ENCODE measurements at places on chromosomes 2 and 18.

DNA sequence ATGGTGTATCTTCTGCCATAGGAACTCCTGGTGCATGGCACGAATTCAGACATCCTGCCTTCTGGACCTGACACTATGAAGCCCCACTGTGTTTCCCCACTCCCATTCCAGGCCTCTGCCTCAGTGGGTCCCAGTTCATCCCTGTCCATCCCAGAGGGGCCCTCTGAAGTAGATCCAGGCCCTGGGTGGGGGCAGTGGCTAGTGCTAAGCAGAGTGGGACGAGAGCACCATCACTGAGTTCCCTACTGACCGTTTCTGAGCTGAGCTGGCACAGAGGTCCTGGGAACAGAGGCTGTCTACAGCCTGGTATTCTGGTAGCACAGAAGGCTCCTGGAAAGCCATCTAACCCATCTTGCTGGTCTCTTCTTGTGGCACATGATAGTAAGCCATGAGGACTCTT, 54.0 kb downstream of the ATOH8 start:
- no peak for DNase-seq

DNA sequence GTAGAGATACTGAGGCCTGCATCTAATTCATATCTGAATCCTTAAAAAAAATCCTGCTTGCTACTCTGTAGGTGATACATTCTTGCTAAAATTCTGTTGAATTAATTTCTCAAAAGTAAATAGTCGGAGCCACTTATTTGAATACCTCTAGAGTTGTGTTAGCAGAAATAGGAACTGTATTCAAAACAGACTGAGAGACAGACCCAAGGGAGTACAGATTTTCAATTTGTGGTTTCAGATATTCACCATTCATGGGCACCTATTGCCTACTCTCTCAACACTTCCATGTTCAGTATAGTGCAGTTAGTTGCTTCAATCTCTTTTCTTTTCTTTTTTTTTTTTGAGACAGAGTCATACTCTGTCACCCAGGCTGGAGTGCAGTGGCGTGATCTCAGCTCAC, 46.6 kb upstream of the CTLA4 start:
- no peak for DNase-seq

- DNase-seq, result no peak
These were observed 172.8 kb downstream of the GLI2 start for GRCh38 chr2:120908314-120908975.

- DNase-seq, result no peak
These were observed 202.4 kb downstream of the PIK3C3 start for GRCh38 chr18:42157420-42157819.

DNA sequence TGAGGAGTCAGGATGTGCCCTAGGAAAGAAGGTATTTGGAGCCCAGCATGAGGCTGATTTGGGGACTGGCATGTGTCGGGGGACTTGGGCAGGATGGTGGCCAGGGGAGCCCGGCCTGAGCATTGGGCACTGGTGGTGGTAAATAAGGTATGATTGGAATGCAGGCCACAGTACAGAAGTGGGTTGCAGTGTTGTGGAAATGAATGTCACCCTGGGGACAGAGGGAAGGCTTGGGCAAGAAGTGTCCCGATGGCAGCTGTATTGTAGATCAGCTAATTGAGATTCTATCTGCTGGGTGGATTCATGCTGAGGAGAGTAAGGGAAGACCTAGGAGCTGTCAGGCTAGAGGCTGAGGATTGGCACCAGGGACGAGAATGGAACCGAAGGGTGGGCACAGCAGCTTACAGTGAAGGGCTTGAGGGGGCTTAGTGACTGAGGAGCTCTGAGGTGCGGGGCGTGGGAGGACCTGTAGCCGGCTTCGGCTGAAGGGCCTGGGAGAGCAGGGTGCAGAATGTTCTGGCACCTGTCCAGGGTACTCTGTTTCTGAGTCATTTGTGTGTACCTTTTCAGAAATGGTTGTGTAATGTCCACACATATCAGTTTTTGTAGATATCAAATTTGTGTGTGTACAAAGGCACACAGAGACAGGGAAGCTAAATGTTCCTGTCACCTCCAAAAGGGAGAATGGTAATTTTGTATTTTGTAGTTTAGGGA, 170.2 kb downstream of the PRKCE start:
- DNase-seq, result no peak

DNA sequence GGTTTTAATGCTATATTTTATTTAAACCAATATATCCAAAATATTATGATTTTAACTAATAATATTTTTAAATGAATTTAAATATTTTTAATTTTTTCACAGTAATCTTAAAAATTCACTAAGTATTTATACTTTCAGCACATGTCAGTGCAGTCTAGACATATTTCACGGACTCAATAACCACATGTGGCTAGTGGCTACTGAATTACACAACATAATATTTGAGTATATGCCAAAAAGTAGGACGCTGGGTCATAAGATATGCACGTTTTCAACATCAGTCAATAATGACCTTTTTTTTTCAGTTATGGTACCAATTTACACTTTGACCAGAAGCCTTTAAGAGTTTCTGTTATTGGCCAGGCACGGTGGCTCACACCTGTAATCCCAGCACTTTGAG, 117.7 kb downstream of the GFPT1 start:
- DNase-seq, result no peak

- DNase-seq, result no peak
These were observed 816 bp downstream of the CDH2 start for GRCh38 chr18:28175930-28176697.

DNA sequence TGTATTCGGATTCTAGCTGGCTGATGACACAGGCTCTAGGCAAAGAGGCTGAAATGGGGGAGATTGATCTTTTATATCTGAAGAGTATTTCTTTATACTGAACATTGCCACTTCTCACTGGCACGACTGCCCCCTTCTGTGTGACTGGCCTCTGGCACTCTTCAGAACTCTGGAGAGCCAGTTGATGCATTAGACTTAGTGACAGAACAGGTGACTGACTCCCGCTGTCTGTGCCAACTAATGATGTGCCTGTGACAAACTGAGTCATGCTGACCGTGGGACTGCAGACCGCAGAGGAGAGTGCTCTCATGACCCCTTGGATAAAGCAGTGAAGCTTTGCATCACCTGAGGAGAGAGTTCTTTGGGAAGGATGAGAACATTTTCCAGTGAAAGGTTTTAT, 14.4 kb downstream of the MGAT5 start:
- DNase-seq, result no peak

- no peak for DNase-seq
These were observed 167.4 kb downstream of the PTGR3 start for GRCh38 chr18:75041586-75041985.

DNA sequence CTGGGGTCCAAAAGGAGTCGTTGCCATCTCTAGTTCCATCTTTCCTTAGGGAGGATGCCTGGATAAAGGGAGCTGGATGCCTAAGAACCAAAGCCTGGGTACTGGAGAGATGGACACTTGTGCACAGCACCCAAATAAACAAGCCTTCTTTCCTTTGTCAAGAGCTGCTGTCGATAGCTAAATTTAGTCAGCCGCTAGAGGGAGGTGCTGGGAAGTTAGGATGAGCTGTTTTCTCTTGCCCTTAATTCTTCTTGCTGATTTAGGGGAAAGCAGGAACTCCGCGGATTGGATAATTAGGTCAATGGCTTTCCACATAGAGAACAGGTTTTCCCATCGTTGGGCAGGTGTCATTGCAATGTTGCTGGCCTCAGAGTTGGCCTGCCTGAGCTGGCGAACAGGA, 30.9 kb upstream of the SERPINB12 start:
- DNase-seq, result no peak

DNA sequence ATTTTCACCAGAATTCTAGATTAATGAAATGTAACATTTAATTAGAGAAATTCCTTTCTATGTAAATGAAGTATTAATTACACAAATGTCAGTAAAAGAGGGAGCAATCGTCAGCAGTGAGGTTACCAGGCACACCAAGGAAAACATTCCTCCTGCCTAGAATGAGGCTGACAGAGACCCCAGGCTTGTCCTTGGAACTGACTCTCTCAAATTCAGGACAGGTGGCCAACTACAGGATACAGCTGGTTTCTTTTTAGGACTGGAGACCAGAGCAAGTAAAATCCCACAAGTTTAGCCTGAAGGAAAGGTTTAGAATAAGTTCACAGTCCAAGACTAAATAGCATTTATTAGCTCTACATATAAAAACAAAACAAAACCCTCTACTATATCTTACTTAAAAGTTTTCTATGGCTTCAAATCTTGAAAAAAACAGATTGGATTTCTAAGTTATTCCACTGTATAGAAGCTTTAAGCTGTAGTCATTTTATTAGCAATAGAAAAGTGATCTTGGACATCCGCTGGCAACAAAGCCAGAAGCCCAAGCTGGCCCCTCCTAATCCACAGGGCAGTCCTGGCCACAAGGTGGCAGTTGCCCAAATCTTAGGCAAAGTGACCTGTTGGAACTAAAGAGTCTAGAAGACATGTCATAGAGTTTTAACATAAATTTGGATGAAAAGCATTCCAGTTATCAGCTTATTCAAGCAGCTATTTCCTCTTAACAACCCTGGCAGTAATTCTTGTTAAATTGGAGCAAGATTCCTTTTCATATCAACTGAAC, 81.0 kb downstream of the SP3 start:
- no peak for DNase-seq

GRCh38 chr2:37316181-37316580, 8.5 kb downstream of the PRKD3 start:
- DNase-seq, result no peak

DNA sequence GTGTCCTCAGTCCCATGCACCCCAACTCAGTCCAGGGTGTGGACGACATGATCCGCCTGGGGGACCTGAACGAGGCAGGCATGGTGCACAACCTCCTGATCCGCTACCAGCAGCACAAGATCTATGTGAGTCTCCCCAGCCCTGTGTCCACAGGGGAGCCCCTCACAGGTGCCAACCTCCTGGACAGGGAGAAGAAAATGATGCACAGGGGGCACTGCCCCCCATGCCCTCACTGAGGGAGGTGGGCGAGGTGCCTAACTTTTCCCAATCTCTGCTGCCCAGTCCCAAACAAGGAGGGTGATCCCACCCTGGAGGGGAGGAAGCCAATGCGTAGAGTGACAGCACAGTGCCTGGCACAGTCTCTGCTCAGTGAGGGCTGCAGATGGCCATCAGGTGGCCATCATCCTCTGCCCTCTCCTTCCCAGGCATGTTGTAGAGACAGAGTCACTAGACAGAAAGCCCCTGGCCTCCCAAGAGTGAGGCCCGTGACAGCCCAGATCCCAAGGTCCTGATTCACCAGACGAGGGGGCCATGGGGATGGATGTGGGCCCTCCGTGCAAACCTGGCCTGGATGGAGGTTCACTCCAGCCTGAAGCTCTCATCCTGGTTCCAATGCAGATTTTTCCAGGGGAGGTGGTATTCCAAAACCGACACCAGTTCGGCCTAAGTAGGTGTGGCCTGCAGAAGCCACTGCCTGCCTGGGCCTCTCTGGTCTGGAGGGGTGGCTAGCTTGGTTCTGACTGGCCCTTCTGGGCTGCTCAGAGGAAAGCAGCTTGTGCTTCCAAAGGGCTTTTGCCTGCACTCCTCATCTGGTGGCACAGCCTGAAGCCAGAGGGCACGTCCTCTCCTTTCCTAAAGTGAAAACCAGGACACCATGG, 30.0 kb downstream of the MYO7B start:
- no peak for DNase-seq

- DNase-seq, result no peak
These were observed 49.1 kb downstream of the PTGR3 start for GRCh38 chr18:75159646-75160356.

DNA sequence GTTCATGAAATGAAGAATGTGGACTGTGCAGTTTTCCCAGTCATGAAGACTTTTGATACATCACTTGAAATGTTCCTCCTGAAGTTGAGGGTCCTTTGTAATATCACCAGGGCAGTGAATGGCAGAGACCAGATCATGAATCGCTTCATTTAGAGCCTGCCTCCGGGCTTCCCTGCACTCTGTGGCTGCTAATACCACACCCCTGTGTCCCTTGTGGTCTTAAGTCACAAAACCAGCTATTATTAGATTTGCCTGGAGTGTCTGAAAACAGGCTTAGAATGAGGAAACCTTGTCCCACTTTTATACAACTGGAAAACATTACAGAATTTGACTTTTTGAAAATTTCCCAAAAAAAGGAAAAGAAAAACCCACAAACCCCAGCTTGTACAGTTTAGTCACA, 147.9 kb downstream of the MGAT5 start:
- no peak for DNase-seq

DNA sequence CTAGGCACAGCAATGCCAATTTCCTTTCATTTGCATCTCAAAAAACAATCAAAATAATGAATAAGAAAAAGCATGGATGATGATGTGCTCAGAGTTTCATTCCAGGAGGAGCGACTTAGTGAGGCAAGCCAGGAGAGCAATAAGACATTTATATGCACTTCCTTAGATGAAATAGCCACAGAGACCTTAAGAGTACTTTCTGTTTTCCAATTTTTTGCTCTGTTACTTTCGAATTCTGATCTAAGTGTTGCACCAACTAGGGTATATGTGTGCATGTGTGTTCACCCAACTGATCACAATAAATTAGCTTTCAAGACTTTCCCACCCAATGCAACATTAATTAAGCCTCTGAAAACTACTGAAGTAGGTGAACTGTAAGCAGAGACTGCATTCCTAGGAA, 709 bp downstream of the RAB27B start:
- no peak for DNase-seq

DNA sequence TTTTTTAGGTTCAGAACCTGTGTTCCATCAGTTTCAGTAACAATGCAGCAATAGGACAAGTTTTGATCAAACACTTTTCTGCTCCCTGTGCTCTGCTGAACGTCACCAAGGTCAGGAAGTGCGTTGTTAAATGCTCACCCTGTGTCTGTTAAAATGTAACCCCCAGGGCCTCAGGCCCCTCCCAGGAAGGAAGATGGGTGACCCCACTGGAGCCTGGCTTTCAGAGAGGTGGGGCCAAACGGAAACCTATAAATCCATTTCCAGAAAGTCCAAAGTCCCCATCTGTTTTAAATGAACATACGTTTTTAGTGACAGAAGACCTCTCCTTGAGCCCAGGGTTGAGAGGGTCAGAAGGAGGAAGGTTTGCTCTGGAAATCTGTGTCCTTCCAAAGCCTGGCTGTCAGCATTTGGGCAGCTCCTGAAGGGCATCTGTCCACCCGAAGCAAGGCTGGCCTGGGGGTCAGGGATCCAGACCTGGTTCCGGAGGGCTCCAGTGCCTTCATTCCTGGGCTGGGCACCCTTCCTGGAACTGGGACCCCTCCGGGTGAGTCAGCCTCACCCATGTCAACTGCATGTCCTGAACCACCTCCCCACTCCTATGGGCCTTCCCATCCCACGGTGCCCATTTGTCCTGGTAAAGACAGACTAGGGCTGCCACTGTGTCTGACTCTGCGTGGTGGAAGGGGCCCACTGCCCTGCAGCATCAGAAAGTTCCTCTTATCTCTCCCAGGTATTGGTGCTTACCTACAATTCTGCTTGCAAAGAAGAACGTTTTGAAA, 117.4 kb upstream of the COPS8 start:
- no peak for DNase-seq

DNA sequence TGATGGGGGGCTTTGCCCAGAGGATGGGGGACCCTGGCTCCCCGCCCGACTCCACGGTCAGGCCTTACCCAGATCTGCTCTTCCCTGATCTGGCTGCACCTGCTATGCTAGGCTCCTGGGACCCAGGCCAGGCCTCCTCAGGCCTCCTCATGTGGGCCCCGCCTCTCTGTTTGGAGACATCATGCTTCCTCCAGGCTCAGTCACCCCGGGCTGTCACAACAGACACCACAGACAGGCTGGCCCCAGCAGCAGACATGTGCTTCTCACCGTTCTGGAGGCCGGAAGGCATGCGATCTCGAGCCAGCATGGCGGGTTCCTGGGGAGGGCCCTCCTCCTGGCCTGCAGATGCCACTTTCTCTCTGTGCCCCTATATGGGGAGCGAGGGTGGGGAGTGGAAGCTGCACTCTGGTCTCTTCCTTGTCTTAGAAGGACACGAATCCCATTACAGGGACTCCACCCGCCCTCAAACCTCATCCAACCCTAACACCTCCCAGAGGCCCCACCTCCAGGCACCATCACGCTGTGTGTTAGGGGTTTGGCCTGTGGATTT, 10.8 kb upstream of the NEU4 start:
- DNase-seq, result no peak
